NCI-H226 (cell line): ENCODE measurements at places on chromosomes 16 and 17.

DNA sequence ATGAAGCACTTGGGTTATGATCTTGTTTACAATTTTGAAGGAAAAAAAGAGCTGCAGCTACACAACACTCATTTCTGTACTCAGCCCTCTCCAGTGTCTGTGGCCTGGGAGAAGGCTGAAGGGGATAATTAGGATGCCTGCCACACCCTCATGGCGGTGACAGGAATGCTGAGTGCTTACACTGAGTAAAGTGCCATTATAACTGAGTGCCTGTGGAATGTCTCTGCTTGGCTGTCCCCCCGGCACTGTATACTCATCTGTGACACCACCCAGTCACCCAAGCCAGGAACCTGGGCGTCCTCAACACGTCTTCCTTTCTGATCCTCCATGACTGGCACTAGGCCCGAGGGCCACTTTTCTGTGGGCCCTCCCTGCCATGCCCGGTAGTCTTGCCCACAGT is 3.5 kb upstream of the MRPL38 start:
- no peak for DNase-seq

DNA sequence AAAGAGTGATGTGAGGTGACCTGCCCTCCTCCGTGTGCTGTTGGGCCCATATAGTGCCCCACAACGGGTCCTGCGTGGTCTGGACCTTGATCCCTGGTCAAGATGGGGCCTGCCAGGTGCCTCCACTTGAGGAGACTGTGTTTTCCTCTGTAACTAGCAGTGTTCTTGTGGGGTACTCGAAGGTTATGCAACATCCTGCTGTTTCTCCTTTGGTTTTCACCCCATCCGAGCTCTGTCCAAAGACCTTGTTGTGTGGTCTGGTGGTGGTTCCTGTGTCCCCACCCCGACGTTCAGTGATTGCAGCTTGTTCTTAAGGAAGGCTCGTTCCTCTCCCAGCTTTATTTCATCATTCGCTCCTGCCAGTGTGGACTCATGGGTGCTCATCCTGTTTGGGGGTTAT is 38.7 kb upstream of the ZNF750 start:
- no peak for DNase-seq

DNA sequence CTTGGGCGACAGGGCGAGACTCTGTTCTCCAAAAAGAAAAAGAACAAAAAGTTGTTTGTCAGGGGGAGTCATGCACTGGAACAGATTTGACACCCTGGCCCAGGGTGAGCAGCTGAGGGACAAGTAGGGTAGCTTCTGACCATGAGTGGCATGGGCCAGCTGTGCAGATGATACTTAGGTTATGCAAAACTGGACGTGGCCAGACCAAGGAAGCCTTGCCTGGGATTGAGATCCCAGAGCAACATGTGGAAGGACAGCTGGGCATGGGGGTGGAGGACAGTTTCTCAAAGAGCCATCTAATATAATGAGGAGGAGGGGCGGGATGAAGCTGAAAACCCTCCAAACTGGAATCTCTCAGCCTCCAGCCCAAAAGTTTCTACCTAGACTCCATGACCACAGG is 19.6 kb upstream of the SLC35B1 start:
- no peak for DNase-seq

GRCh38 chr17:45339646-45340605 is 23.1 kb upstream of the MAP3K14 start:
- DNase-seq = no peak

GRCh38 chr16:2751577-2752034 is 832 bp upstream of the SRRM2 start:
- no peak for DNase-seq

- no peak for DNase-seq
Observed at GRCh38 chr16:20871258-20871657, 28.9 kb downstream of the DCUN1D3 start.

DNA sequence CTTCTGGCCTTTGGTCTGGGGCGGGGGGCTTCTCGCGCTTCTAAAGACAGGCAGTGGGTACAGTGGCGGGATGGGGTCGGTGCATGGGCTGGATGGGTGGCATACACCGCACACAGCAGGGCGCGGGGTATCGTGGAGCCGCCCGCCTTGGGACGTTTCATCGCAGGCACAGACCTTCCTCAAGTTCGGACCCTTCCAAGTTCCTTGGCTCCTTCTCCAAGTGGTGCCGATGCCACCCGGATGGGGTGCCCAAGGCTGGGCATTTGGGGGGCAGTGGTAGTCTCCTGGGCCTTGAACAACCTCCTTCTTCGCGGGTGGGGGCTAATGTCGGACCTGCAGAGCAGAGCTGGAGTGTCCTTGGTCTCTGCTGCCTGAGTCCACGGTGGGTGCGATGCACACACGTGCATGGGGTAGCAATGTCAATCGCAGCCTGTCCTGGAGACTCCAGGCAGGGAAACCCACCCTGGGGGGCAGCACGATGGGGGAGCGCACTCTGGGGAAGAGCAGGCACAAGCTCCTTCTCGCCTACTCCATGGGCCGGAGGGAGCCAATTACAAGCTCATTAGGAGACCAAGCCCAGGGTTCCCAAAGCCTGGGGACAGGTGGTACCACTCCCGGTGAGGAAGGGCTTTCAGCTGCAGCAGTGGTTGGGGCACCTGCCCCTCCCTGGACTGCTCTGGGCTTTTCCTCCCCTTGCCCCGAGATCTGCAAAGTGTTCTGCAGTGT is 686 bp upstream of the MTSS2 start:
- DNase-seq = no peak

GRCh38 chr16:569445-570254 is at the start of gene PIGQ:
Gene PIGQ (plus strand): TSS chr16:569968. CDS start chr16:574075, 4,107 bp downstream.
- DNase-seq = peak; percentile 34

DNA sequence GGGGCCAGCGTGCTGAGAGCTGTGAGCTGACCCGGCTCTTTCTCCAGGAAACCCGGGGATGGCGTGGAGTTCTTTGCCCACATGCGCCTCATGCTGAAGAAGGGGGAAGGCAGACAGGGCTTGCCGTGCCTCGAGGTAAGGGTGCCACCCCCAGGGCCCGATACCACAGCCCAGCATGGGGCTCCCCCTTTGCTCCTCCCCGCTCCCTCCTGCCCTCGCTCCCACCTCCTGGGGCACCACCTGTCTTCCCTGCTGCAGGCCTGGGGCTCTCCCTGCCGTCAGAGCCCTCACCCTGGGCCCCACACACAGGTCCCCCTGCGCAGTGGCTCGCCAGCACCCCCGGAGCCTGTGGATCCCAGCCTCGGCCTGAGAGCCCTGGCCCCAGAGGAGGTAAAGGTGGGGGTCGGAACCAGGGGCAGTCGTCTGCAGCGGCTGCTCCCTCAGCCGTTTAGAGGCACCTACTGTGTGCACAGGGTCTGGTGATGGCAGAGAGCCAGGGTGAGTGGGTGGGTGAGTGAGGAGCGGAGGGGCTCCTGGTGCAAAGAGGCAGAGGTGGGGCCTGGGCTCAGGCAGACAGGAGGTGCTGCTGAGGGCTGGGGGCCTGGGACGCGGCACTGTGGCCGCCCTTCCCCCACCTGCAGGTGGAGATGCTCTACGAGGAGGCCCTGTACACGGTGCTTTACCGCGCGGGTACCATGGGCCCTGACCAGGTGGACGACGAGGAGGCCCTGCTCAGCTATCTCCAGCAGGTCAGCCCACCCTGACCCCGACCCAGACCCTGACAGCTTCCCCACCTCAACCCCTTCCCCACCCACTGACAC is 5.6 kb downstream of the BAIAP3 start:
- DNase-seq = no peak

- no peak for DNase-seq
Observed at GRCh38 chr17:49472527-49472926, 22.6 kb upstream of the NGFR start.

DNA sequence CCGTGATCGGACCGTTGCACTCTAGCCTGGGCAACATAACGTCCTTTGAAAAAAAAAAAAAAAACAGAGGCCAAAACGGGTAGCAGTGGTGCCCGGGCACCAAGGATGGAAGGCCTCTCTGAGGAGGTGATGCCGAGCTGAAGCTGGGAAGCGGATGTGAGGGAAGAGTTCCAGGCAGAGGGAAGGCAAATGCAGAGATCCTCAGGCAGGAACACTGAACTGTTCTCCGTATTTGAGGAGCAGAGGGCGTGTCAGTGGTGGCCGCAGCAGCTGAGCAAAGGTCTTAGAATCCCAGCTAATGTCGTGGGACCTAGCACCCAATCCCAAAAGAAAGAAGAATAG is 656 bp upstream of the KCTD13 start:
- DNase-seq = no peak

DNA sequence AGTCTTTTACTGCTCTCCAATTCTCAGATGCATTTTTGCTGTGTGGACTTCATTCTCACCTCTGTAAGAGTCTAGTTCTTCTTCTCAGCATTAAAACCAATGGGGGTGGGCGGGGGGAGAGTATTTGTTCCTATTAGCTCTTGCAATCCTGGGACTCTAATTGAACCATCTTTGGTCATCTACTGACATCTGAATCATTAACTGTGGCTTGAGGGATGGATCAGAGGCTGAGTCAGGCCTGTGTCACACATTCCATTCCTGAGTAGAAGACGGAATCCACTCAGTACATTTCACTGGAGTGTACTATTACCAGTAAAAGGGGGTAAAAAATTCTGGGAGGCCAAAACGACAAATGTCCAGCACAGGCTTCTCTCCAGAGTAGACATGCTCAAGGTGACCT is 12.8 kb upstream of the ZNF23 start:
- DNase-seq = peak; percentile 65

DNA sequence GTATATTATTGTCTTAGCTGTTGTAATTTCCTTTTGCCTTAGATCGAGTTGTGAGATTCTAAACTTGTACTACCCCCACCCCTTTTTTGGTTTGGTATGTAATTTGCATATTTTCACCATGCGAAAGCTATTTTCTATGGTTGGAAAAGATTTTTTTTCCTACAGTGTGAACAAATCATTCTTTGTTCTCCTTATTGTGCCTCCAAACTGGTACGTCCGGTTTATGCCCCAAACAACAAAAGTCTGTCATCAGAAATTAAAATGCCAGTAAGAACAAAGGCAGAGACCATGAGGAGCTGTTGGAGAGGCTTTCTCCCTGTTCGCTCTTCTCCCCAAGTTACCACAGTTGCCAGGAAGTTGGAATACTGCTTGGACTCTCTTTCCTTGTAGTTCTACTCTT is 66.1 kb downstream of the BCAS3 start:
- DNase-seq = no peak

- DNase-seq = no peak
Observed at GRCh38 chr16:8867216-8867931, 1.4 kb downstream of the CARHSP1 start.

DNA sequence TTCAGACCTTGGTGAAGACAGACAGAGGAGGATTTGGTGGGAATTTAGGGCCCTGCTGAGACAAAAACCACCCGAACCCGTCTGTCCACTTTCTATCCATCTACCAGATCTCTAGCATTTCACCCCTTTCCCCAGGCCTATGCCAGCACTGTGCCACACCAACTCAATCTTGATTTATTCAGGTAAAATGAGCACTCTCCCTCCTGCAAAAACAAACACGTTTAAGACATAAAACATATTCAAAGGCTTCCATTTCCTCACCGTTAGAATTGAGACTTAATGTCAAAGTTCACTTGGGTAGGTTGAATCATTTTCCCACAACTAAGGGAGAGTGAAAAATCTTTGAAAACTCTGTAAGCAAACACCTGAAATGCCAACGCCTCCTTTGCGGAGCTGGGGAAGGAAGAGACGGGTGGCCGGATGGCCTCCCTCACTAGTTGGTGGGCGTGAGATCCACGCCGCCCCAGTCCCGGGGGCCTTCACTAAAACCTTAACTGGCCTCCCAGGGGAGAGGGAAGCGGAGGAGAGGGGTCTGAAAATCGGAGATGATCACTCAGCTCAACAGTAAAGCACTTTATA is 862 bp downstream of the DCAKD start:
- no peak for DNase-seq

DNA sequence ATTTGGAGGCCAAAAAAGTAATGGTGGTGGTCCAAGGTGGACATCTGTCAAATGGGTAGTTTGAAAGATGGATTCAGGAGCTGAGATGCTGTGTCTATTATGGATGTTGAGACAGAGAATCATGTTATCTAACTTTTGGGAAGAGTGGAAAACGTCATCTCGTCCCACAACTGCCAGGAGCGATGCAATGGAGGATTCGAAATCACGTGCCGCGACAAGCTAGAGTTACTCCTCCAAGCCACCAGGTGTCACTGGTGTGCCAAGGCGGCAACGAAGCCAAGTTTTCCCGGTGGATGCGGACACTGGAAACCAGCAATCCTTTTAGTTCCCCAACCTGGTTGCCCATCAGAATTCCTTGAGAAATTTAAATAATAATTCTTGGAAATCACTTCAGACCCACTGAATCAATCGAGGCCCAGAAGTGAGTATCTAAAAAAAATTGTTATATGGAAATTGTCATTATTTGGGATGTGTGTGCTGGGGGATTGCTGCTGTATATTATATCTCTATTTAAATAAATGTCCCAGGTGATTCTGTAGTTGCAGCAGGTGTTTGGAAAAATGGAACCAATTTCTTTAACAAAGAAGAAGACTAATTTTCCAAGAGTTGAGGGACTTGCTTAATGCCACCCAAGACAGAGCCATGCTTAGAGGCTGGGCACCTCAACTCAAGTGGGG is 206.1 kb downstream of the HAPSTR1 start:
- no peak for DNase-seq
